Stimulated activated CD8-positive, alpha-beta memory T cell treated with anti-CD3 and anti-CD28 coated beads, Interleukin-2, amount 100 ng/mL, for 48 hours (primary cell): ENCODE measurements at places on chromosomes 6 and 20.

- DNase-seq: no peak
These were observed 224.9 kb downstream of the PHACTR1 start for GRCh38 chr6:12941422-12941821.

DNA sequence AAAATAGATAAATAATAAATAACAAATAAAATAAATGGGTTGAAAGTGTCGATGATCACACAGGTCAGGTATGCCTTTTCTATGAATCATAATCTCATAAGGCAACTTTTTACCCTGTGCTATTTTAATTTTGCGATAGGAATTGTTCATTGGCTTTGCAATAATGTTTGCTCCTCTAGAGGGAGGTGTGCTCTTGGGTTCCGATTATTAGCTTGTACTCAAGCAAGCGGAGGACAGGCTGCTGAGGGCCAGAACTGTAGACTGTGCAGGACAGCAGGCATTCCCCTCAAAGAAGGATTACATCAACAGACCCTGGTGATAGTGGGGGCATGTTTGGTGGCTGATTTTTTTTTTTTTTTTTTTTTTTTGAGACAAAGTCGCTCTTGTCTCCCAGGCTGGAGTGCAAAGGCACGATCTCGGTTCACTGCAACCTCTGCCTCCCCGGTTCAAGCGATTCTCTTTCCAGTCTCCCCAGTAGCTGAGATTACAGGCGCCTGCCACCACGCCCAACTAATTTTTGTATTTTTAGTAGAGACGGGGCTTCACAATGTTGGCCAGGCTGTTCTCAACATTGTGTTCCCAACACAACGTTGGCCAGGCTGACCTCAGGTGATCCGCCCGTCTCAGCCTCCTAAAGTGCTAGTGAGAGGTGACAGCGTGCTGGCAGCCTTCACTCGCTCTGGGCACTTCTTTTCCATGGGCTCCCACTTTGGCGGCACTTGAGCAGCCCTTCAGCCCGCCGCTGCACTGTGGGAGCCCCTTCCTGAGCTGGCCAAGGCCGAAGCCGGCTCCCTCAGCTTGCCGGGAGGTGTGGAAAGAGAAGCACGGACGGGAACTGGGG, 35.6 kb downstream of the RIOK1 start:
- no peak for DNase-seq

DNA sequence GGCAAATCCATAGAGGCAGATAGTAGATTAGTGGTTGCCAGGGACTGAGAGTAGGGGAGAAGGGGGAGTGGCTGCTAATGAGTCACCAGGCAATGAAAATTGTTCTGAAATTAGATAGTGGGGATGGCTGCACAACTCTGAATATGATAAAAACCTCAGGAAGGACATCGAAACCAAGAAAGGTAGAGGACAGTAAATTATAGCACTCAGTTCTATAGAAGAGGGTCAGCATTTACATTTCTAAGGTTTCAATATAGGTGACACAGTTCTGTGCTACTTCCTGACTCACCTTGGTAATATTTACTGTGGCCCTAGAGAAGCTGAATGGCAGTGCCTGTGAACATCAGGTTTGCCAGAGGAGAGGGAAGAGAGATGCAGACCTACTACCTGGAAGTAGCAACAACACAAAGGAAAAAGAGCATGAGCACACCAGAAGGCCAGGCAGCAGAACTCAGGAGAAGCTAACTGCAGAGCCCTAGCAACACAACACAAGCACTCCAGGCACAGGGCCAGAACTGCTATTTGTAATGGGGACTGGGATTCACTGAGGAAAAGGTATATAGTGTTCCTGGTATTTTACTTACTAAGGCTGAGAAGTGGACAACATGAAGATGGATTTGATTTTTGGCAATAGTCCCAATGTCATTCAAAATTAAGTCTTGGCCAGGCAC, 75.9 kb downstream of the PLCG1 start:
- DNase-seq: no peak

GRCh38 chr20:38880952-38881735, 45.1 kb upstream of the FAM83D start:
- no peak for DNase-seq

DNA sequence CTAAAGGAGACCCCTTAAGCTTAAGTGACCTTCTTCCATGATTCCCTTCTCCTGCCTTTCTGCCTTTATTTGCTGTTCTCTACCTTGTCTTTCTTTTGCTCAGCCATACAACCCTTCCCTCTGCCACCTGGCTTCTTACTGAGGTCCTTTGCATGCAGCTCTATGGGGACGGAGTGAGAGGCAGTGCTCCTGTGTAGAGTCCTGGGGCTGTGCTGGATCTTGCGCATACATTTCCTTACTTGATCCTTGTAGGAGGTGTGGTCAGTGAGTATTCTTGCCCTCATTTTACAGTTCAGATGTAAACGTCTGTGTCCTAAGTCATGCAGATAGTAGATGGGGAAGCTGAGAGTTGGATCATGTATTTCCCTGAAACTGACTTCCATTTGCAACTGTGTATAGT, 5.7 kb downstream of the SASH1 start:
- no peak for DNase-seq

DNA sequence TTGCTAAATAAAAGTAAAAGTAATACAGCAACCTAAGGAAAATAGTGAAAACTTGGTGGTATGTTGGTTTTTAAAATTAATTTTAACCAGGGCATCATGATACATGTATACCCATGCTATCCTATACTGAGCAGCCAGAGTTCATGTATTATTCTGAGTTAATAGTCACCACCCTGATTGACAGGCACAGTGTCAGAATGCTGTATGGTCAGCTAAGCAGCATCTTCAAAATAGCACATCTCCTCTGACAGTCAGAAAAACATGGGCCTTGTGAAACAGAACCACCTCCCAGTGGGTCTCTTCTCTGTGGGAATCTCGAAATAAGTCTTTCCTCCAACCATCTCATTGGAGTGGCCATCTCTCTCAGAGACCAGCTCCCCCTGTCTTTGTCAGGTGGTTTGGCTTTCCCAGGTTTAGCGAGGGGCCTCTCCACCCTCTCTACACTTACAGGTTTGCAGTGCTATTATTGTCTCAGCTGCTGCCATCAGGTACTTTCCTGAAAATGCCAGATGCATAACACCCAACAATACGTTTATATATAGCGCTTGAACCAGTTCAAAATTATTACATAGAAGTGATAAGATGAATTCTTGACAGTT, 47.1 kb upstream of the RNF8 start:
- no peak for DNase-seq

DNA sequence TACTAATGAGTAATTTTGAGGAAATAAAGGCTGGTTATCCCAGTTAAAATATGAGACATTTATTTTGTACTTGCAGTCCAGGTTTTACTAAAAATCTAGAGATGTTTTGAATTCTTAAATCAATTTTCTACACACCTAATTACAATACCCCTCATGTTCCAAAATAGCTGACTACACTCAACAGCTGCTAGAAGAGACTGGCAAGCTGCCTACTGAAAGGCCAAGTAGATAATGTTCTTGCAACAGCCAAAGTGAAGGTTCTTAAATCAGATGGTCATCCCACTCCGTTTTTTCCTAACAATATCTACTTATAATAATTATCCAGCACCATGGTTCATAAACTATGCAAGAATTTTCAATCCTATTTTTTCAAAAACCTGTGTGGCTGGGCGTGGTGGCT, 69.0 kb downstream of the DTNBP1 start:
- no peak for DNase-seq

DNA sequence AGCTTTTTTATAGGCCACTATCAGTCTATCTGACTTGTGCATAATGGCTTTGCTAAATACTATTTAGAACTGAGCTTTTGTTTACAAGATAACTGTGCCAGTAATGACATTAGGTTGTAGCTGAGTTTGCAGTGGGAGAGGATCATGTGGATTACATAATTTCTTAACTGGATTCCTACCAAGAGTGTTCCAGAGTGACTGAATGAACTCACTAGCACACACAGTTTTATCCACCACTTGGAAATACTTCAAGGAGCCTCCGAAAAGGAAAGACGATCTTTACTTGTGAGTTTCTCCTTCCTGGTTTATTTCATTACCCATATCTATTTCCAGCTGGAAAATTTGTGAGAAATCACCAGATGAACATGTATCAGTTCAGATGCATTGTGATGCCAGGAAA, 10.9 kb upstream of the SYNE1 start:
- no peak for DNase-seq

DNA sequence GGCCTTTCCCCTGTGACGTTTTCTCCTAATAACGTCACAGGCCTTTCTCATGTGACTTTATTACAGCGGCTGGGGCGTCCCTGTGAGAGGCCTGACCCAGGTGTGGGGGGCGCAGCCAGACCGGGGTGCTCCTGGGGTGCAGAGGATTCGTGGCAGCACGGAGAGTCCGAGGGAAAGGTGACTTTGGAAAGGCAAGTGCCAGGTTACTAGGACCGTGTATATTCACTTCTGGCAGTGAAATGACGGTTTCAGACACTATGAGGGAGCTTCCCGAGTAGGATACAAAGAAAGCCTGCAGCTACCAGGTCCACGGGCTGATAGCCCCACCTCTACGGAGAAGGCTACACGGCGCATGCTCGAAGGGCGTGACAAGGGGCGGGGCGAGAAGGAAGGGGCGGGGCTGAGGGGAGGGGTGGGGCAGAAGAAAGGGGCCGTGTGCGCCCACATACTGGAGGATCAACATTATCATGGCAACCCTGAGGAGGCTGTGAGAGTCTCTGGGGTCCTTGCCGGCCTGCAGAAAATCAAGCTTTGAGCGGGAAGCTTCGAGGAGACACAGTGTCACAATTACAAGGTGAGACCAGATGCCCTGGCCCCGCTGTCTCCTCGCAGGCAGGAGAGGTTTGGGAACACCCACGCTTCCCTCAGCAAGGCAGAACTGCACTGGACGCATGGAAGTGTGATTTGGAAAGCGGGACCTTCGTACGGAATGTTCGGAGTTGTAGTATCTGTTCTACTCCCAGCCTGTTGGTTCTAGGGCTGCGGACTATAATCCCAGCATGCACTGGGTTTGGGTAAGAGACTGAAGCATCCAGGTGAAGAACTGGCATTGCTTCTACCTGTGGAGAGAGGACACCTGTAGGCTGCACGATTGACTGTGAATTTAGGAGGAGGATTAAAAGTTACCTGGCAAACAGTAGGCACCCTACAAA, 54.4 kb upstream of the ZNF337 start:
- DNase-seq: peak; percentile 44

GRCh38 chr6:85614780-85615179, 21.1 kb upstream of the SNX14 start:
- DNase-seq: no peak

DNA sequence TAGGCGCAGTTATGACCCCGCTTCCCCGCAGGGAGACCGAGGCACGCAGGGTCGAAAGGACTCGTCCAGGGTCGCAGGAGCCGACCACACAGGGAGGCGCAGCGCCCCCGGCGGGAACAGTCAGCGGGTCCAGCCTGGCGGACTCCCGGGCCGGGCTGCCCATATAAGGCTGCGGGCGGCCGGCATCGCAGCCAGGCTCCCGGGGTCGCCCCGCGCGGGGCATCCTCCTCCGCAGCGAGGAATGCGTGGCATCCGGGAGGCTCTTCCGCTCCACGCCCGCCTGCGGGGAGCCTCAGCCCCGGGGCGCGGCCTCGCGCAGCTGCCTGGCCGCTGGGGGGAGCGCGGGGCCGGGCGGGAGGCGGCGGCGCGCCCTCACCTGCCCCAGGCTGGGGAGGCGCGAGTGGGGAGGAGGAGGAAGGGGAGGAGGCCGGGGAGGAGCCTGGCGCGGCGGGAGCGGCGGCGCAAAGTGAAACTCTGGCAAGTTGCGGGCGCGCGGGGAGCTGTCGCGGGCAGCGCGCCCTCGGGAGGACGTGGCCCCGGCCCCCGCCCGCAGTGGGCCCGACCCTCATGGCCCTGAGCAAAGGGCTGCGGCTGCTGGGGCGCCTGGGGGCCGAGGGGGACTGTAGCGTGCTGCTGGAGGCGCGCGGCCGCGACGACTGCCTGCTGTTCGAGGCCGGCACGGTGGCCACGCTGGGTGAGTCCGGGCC, at the start of gene SYNJ2:
Gene SYNJ2 (plus strand): TSS at position 469 of the 707 bp plus-strand sequence. CDS start 99 bp downstream, at position 568.
- peak; percentile 65 for DNase-seq

- no peak for DNase-seq
These were observed 1.7 kb downstream of the RANBP9 start for GRCh38 chr6:13709689-13710551.

GRCh38 chr20:42701948-42702347, 487.8 kb downstream of the PTPRT start:
- DNase-seq: no peak

- DNase-seq: no peak
These were observed 103.4 kb upstream of the RALGAPA2 start for GRCh38 chr20:20815711-20816455.
